ENCODE measurements at places on chromosomes 4 and X.

DNA sequence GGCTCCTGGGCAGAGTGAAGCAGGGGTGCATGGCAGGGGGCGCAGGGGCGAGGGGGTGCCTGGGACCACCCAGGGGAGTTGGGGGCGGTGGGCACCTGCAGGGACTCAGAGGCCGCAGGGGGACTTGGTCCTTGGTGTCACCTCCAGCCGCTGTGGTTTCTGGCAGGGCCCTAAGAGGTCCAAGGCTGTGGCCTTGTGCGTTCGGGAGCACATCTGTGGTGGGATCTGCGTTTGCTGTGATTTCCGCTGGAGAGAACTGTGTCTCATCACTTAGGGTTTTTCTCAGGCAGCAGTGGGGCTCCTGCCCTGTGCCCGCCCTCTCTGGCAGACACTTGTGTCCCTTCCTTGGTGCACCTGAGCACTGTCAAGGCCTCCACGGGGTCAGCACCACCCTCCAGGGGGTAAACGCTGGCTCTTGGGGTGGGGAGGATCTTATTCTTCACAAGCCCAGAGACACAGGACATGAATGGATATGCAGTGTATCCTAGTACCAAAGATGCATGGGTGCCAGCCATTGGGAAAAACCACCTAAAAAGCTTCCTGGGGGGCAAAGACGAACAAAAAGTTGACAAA is 66.5 kb downstream of the ACOX3 start:
- DNase-seq: no peak

- no peak for DNase-seq
Observed at GRCh38 chr4:147247579-147247978, 233.3 kb upstream of the EDNRA start.

DNA sequence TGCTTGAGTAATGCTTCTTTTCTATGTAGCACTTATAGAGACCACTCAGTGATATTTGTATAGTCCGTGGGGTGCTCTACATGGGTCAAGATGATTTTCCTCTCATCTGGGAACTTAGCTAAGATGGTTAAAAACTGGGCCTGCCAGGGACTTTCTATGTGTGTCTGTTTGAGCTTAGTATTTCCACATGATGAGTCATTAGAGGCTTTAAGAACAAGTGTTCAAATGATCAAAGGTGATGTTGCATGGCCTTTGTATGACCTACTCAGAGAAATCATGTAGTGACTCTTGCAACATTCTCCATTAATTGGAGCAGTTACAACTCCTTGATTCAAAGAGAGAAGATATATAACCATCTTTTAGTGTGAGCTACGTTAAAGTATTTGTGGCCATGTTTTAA is 1480.5 kb upstream of the IGFBP7 start:
- no peak for DNase-seq

DNA sequence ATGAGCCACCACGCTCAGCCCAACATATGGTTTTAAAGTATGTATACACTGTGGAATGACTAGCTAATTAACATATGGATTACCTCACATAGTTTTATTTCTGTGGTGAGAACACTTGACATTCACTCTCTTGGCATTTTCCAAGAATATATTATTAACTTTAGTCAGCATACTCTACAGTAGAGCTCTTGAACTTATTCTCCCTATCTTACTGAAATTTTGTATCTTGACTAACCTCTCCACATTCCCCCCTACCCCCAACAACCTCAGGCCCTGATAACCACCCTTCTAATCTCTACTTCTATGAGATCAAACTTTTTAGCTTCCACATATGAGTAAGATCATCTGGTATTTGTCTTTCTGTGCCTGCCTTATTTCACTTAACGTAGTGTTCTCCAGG is 38.6 kb upstream of the AGA start:
- no peak for DNase-seq

DNA sequence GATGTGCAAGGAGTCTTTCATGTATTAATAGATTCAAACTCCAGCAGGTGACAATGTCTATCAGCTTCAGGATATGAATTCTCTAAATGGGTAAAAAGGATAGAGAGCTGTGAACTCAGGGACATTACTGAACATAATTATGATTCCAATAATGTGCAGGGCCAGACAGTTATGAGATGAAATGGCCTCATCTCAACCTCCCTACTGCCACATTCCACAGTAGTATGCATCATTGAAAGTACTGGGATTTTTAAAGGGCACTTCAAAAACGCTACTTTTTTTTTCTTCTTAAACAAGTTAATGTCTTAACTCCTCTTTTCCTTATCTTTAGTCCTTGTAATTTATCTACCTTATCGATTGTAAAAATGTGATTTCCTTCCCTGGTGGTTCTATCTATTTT is 202.0 kb downstream of the APBB2 start:
- DNase-seq: no peak

DNA sequence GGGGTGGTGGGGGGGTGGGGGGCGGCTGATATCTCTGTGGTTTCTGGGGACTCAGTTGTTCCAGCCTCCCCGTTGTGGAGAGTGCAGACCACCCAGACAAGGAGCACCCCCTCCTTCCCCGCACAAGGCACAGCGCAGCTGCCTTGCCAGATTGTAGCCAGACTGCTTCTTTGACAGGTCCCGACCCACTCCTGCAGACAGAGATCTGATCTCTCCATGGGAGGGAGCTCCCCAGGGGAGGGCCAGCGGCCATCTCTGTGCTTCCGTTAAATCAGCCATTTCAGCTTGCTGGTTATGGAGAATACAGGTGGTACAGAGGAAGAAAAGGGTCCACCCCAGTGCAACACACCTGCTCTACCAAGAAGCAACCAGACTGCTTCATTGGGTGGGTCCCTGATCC is 80.8 kb downstream of the FGF16 start:
- no peak for DNase-seq

DNA sequence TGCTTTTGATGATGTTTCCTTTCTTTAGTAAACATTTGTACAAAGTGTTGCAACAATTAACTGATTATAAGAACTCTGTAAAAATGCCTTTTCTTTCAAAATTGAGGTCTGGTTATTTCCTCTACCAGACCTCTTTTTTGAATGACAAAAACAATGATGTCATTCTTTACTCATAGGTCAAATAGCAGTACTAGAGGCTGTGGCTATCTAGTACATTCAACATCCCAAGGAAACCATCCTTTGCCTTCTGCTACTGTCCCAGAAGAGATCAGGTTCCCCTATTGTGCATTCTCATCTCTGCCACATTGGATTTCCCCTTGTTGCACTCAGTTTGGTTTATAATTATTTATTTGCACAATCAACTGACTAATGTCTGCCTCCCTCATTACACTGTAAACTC is 19.1 kb upstream of the MAD2L1 start:
- DNase-seq: no peak

DNA sequence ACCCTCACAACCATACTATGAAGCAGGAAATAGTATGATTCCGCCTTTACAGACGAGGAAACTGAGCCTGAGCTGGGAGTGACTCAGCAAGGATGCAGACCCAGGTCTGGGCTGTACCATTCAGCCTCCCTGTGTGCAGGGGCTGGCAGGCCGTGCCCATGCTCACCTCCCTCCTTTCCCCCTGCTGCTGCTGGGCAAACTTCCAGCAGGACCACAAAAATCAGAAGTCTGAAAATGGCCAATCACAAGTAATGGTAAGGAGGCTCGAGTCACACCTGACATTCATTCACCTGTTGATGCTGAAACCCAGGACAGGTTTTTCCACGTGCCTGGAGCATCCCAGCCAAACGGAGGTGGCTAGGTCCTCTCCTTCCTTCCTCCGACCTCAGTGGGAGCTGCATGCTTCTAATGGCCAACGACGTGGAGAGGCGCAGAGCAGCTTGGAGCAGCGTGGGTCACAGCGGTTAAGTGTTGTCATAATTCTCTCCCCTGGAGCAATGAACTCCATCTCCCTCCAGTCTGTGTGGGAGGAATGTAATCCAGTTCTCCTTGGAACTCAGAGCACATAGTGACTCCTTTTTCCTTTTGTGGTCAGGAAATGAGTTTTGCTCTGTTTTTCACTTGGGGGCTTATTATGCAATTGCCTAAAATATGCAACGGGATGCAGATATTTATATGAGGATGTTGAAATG is 371.7 kb downstream of the BCOR start:
- no peak for DNase-seq

DNA sequence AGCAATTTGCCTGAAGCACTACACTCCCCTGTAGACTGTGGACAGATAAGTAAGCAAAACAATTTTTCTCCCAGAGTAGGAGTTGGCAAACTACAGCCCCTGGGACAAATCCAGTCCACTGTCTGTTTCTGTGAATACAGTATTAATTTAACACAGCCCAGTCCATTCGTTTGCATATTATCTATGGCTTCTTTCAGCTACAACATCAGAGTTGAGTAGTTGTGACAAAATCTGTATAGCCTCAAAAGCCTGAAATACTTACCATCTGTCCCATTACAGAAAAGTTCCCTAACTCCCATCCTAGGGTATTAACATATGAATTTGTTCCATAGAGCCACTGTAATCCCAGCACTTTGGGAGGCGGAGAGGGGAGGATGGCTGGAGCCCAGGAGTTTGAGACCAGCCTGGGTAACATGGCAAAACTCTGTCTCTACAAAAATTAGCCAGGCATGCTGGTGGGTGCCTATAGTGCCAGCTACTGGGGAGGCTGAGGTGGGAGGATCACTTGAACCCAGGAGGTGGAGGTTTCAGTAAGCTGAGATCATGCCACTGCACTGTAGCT is 53.0 kb downstream of the AMELX start:
- no peak for DNase-seq

DNA sequence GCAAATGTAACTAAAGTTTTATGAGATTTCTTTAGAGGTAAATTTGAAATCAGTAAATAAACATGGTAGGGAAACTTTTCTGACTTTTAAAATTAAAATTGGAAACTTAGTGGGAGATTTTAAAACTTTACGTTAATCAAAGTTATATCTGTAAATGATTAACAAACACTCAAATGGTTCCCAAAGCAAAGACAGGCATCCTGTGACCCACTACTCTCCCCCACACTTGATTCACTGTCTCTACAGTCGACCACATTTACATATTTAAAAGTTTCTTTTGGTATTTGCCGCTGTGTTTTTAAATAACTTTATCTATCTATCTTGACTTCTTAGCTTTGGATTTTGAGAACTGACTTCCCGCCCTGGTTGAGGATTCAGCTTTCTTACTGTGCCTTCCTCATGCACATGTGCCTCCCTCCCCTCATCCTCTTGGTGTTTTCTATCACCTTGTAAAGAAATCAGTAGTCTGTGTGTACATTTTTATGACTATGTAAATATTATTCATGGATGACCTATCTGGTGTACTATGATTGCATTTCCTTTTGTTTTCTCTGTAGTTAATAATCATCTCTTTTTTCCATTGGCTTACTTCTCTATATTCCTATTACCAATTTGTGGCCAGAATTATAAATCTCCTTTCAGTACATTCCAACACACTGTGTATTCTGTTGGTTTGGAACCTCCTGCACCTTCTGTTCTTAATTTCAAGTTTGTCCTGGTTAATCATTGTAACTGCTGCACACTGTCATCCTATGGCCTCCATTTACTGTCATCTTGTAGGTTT is 72.6 kb downstream of the WWC2 start:
- DNase-seq: no peak

DNA sequence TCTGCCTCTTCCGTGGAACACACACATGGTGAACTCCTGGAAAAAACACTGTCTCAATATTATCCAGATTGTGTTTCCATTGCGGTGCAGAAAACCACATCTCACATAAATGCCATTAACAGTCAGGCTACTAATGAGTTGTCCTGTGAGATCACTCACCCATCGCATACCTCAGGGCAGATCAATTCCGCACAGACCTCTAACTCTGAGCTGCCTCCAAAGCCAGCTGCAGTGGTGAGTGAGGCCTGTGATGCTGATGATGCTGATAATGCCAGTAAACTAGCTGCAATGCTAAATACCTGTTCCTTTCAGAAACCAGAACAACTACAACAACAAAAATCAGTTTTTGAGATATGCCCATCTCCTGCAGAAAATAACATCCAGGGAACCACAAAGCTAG is 87.9 kb downstream of the TET2 start:
- no peak for DNase-seq

- DNase-seq: no peak
Observed at GRCh38 chr4:7974425-7974824, 34.8 kb upstream of the AFAP1 start.

DNA sequence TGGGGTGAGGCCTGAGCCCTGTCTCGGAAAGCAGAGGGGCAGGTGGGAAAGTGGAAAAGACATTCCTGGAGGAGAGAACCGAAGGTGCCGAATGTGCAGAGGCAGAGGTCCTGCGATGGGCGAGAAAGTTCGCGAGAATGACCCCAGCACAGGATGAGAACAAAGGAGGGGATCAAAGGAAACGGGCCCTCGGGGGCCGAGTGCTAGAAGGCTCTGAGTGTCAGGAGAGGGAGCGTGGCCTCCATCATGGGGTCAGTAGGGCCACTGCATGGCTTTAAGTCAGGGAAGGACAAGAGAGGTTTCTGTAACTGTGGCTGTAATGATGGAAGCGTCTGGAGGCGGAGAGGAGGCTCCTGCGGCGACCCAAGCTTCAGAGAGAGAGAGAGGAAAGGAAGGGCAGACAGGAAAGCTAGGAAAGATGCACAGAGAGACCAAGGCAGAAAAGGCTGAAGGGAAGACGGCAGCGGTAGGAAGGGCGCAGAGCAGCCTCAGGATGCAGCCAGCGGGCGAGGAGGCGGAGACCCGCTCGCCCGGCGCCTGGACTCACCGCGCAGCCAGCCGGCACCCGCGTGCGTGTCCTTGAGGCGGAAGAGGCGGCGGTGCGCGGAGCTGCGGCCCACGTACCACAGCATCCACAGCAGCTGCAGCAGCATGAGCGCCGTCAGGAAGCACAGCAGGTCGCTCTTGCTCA is 669 bp downstream of the OTOP1 start:
- DNase-seq: no peak

GRCh38 chrX:147828719-147829118 is 83.0 kb upstream of the FMR1 start:
- DNase-seq: no peak

- DNase-seq: no peak
Observed at GRCh38 chr4:40170588-40170987, 26.2 kb upstream of the RHOH start.

DNA sequence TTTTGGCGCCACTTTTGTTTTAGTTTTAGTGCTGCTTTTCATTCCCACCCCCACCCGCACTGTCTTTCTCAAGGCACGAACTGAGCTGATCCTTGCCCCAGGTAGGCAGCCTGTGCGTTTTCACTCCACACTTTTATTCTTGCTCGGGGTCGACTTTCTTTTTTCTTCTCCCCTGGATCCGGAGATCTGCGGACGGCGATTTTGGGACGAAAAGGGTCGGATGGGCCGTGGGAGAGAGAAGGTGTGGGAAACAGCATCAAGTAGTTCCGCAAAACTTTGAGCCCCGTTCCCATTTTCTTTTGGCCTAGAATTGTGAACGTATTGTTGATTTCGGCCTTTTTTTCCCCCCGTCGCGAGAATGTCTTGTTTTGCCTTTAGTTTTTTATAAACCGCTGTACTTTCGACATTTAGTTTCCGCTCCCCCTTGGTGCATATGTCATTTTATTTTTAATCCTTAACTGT is 531 bp downstream of the STAG2 start:
- DNase-seq: no peak

GRCh38 chrX:74104356-74105015 is 199.5 kb upstream of the ZCCHC13 start:
- DNase-seq: no peak

- DNase-seq: no peak
Observed at GRCh38 chrX:51862920-51863319, 30.5 kb upstream of the MAGED1 start.
